ENCODE measurements at places on chromosomes 1 and 21.

DNA sequence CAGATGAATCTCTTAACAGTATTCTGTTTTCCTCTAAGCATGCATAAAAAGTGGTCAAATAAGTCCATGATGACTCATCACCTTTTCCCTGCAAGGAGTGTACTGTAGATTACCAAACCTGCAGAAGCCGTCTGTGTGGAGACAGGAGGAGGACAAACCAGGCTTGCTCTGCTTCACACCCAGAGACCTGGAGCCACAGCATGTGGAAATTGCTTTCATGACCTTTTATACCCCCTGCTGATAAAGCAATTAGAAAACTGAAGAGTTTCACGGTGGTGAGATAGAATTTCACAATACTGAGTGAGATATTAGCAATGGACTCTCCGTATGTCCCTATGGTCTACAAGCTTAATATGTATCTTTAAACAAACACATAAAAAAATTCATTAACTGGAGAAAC is 9.4 kb downstream of the CORT start:
- DNase-seq = no peak

GRCh38 chr1:117146072-117146471 is 24.5 kb upstream of the TRIM45 start:
- DNase-seq = no peak

DNA sequence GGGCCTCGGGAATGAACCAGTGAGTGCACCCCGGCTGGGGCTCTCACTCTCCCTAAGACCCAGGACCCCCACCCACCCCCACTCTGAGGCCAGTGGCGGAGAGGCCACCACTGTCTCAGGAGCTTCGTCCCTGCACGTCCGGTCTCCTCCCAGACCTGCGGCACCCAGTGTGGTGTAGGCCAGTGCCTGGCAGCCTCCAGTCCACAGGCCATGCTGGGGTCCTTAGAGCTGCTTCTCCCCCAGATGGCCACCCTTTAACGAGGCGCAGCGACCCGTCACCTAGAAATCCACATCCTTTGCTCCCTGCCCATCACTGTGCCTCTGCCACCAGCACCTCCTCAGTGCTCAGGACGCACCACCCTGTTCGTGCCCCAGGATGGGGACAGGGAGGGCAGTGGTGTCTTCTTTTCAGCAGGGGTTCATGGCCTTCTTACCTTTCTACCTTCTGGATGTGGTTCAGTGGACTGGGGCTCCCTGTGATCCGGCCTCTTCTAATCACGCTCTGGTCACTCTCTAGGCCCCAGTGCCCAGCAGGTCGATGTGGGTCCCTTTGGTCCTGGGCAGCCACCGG is 131.9 kb upstream of the ARHGEF16 start:
- no peak for DNase-seq

GRCh38 chr1:39779137-39779536 is 8.0 kb upstream of the OXCT2 start:
- DNase-seq = no peak

- no peak for DNase-seq
These were observed 3.3 kb upstream of the FAM110D start for GRCh38 chr1:26155370-26156284.

- no peak for DNase-seq
These were observed 203.5 kb upstream of the NEGR1 start for GRCh38 chr1:72485801-72486200.

DNA sequence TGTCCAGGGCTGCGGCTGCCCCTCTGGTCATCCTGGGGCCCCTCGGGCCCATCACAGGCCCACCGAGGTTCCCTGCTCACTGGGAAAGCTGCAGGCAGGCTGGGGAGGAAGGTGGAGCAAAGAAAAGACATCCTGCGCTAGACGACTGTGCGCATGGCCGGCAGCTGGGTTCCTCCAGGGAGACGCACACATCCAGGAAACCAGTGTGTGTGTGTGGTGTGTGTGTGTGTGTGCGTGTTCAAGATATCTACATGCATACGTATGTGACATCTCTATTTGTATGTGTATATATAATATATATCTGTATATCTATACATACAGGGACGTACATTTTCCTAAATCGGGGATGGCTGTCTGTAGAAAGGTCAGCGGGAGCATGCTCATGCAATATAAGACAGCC is 63.7 kb downstream of the ACOT7 start:
- DNase-seq = no peak

- DNase-seq = no peak
These were observed 63.2 kb downstream of the CDK18 start for GRCh38 chr1:205567716-205568115.

DNA sequence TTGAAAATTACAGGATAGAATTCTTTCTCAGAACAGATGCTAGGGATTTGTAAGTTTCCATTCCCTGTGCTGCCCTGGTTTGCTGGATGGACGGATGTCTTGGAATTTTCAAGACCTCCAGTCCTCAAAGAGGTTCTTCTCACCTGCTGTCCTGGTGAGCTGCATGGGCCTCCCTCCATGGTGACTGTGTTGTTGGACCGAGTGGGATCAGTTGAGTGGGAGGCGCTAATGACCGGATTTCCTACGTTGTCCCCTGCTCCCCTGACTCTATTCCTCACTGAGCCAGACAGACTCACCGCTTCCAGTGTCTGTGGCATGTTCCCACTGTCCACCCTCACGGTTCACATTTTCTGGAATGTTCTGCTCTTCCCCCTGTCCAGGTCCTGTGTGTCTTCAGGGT is 229.8 kb downstream of the CAMTA1 start:
- no peak for DNase-seq

DNA sequence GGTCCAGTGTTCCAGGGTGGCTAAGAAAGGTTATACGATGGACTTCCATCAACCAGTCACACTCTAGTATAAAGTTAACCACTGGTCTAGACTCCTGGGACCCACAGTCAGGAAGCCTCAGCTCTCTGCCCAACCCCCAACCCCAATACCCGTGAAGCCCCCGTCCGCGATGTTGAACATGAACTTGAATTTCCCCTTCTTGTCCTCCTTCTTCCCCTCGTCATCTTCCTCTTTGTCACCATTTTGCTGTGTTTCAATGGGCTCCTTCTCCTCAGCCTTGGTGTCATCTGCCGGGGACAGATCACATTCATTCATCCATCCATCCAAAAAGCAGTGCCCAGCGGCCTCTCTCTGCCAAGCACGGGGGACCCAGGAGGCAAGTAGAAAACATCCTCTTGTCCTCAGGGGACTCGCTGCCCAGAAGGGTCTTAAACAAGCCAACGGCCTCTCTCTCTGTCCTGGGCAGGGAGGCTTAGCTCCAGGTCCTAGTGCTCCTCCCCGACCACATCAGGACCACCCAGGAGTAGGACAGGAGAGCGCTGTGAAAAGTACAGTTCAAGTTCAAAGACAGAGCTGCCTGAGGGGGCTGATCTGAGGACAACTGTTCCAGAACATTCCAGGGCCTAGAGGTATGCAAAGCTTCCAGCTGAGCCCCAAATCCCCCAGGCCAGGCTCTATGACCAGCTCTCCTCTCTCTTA is 66.5 kb downstream of the KCNAB2 start:
- no peak for DNase-seq
